Stimulated activated CD4-positive, alpha-beta T cell treated with anti-CD3 and anti-CD28 coated beads, Interleukin-15, amount 100 ng/mL, for 1 hour (primary cell): ENCODE measurements at places on chromosomes 7 and 10.

DNA sequence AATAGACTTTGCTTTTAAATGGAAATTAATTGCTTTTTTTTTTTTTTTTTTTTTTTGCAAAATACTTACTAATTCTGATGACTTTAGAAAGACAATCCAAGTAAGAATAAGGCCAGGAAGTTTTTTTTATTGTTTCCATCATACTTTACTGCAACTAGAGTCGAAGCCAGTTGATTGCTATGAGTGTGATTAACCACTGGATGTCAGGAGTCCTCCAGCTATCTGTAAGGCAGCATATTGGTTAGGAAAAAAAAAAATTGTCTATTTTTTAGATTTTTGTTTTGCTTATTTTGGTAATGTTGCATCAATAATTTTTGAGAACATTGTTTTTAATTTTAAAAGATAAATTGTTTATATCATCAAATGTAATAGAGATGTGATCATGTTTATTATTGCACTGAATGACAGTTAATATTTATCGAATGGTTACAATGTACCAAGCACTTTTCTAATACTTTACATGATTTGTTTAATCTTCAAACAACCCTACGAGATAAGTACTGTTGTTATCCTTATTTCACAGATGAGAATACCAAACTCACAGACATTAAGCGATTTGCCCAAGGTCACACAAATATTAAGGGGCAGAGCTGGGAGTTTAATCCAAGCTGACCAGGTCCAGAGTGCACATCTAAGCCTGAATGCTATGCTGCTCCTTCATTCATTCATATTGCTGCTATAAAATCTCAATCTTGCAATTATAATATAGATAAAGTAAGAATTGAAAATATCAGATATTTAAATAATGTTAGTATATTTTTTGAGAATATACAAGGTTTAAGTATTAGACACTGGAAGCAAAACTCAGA, 19.9 kb upstream of the LMOD2 start:
- no peak for DNase-seq

- no peak for DNase-seq
Measured at GRCh38 chr7:38728145-38728544, 97.0 kb upstream of the AMPH start.

- no peak for DNase-seq
Measured at GRCh38 chr10:121112136-121112535, 261.0 kb downstream of the WDR11 start.

DNA sequence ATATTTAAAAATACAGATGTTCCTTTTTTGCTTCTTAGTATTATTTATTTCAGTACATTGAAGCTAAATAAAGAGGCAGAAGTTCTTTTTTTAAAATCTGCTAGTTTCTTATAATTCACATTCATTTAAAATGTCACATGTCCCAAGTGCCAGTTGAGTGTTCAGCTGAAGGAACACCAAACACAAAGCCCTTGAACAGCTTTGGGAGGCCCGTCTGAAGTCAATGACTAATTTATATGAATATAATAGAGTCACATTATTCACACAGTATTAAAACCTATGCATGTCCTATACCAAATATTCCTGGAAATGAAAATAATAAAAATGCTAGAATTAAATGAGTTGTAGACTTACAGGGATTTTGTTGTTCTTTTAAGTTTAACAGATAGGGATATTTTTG, 70.3 kb downstream of the GNAI1 start:
- DNase-seq, result no peak

GRCh38 chr7:92588561-92588960, 1.6 kb downstream of the FAM133B start:
- no peak for DNase-seq

DNA sequence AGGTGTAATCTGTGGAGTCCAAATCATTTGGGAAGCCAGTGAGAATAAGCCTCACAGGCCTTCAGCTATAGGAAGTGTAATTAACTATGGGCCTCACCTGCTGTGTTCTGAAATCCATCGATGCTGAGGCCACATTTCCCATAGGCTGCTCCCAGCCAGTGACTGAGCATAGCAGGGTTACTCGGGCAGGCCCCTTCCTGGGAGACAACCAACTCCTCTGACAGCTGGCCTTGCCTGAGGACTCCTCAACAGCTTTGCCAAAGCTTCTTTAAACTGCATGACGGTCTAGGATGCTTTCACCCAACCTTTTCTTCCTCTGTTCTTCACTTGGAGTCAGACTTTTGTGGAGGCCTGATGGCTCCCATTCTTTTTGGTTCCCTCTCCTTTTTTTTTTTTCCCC, 63.8 kb upstream of the SMNDC1 start:
- no peak for DNase-seq

- no peak for DNase-seq
Measured at GRCh38 chr7:113394856-113395255, 276.5 kb upstream of the SMIM30 start.

GRCh38 chr10:121608469-121609190, 10.4 kb upstream of the FGFR2 start:
- peak; percentile 25 for DNase-seq
